ENCODE measurements at places on chromosomes 7 and 10.

- no peak for DNase-seq
Measured at GRCh38 chr7:149071641-149072437, 18.7 kb downstream of the ZNF786 start.

GRCh38 chr10:93462881-93463280, 19.3 kb downstream of the MYOF start:
- no peak for DNase-seq

DNA sequence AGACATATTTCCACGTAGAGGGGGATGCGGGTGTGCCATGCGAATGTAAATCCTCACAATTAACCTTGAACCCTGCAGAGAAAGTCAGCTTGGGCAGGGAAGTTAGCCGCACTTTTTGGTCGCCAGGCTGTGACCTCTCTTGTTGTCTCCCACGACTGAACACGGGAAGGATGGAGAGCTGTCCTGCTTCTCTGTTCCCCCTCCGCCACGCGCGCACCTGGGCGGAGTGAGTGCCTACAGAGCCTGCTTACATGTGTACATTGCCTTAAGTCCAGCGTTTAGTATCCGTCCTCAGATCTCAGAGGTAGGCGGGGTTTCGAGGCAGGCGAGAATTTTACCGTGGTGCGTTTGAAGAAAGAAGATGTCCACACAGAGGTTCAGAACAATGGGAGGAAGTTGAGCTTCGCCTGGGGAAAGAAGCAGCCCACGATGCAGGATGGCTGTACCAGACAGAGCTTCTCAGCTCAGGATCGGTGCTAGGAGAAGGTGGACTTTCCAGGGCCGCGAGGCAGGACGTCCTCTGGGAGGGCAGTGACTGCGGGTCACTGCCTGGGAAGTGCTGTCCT, 482 bp upstream of the ERCC6 start:
- DNase-seq: peak; percentile 9

DNA sequence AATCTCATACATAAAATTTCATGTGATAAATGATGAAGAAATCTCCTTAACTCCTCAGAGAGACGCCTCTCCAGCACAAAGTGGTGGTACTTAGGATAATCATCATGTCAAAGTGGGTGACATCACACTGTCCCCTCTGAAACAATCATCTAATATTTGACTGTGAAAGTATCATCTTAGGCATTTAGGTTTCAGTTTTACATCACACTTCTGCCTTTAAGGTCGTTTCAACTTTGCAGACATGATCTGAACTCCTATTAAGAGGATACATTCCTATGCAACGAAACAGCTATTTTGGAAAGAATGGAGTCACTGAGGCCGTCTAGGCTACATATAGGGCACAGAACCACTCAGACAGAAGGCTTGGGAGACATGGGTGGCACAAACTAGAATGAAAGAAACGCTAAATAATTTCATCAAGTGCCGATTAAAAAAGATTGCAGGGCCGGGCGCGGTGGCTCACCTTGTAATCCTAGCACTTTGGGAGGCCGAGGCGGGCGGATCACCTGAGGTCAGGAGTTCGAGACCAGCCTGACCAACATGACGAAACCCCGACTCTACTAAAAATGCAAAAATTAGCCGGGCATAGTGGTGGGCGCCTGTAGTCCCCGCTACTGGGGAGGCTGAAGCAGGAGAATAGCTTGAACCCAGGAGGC, 2.0 kb downstream of the VOPP1 start:
- DNase-seq: no peak

DNA sequence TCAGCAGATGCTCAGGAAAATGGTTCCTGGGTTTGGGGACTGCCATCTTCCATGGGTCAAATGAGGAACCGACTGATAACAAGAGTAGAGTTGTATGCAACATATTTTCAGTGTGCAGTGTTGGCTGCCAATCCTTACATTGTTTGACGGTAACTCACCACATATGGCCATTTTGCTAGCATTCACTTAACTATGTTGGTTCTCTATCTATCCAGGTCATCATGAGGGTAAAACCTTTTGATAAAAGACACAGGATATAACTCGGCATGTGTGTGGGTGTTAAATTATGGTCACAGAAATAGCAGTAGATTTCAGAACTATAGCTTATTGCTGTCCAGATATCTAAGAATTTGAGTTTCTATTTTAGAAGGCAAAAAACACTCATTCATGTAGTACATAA, 140.7 kb upstream of the AOAH start:
- DNase-seq: no peak

GRCh38 chr10:90798482-90798881, 59.4 kb downstream of the HTR7 start:
- DNase-seq: no peak

DNA sequence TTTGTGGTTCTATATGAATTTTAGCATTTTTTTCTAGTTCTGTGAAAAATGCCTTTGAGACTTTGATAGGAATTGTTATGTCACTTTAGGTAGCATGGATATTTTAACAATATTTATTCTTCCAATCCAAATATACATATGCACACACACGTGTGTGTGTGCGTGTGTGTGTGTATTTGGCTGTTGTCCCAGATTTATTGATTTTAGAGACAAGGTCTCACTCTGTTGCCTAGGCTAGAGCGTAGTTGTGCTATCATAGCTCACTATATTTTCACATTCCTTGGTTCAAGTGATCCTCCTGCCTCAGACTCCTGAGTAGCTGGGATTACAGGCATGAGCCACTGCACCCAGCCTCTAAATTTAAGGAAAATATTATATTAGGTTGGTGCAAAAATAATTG, 162.5 kb upstream of the TRIM24 start:
- DNase-seq: no peak

GRCh38 chr10:6297951-6298381, 95.2 kb downstream of the PFKFB3 start:
- DNase-seq: no peak

GRCh38 chr7:86320889-86321288, 322.8 kb upstream of the GRM3 start:
- DNase-seq: no peak

- DNase-seq: no peak
Measured at GRCh38 chr10:110827875-110828274, 43.9 kb upstream of the PDCD4 start.

- DNase-seq: no peak
Measured at GRCh38 chr7:14229047-14229446, 239.6 kb upstream of the ETV1 start.

DNA sequence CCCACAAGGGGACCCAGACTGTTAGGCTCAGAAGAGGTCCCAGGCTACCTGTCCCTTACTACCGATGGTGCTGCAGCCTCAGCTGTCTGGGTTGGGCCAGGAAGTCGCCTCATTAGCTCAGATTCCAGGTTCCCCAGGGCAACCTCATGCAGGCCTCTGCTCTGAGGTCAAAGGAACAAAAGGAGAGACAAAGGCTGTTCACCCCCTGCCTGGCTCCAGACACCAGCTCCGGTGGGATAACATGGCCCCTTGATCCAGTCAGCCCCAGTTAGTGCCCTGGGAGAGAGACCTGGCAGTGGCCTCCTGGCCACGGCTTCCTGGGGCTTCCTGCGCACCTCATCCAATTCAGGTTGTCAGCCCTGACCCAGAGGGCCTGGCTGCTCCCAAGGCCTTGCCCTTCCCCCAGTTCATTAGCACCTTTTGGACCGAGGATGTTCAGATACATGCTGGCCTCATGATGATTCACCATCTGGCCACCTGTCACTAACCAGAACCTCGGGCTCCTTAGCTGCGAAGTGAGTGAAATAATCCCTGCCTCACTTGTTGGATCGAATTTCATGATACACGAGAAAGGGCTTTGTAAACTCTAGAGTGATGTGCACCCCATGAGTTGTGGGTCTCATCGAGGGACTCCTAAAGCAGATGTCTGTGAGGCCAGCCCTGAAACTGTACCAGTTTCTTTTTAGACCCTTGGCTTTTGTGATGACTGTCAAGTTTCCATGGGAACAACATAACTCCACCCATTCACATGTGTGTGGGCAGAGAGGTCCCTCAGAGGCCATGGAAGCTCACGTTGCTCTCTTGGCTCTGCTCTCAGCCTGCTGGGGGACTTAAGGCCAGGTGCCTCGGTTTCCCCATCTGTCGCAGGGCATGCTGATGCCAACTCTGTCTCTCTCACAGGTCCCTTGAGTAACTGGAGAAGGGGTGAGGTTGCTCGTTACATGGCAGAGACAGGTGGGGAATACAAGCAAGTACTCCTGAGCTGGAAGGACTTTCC, 79.5 kb upstream of the PCBD1 start:
- DNase-seq: no peak

DNA sequence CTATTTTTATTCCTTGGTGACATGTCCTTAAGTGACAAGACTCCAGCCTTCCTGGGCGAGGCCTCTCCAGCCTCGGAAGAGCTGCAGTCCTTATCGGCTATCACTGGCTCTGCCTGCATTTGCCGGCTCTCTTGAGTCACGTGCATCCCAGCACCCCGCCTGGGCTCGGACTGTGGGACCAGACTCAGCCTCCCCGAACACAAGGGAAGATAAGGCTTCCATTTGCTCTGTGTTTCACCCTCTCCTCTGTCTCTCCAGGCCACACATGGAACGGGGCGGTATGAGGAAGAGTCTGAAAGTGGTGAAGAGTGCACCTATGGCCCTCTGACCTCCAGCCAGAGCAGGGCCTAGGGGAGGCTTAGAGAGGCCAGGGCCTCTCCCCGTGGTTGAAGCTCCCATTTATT, 4.7 kb downstream of the GDF2 start:
- no peak for DNase-seq

DNA sequence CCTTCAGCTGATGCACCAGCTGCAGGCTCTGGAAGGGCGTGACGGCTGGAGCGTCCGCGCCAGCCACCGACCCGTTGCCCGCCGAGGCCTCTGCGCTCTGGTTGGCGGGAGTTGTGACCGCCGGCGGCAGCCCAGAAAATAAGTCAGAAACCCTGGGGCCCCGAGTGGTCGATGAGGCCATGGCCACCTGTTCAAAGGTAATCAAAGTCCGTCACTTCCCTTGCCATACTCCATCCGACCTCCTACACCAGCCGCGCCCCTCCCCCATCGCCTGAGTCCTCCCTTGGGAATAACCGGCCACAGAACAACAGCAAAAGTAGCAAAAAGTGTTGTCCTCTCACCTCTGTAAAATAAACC, 406 bp downstream of the PRLHR start:
- DNase-seq: no peak

DNA sequence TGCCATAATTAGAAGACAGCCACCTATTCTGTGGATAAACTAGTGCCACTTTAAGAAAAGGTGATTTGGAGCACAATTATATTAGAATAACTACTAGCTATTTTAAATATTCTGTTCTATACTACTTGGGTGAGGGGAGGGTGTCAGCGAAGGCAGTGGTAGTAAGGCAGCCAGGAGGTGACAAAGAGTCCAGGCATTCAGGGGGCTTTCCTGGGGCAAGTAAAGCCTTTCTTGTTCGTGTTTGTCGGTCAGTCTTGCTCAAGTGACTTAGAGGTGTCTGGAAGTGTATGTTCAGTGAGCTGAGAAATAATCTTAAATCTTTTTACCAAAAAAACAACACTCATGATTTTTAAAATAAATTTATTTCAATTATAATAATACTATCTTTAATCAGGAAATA, 34.4 kb downstream of the ADD3 start:
- DNase-seq: no peak

GRCh38 chr7:72244826-72245398, 167.2 kb downstream of the CALN1 start:
- DNase-seq: no peak

- DNase-seq: peak; percentile 3
Measured at GRCh38 chr7:17939211-17939605, 1.1 kb downstream of the SNX13 start.

DNA sequence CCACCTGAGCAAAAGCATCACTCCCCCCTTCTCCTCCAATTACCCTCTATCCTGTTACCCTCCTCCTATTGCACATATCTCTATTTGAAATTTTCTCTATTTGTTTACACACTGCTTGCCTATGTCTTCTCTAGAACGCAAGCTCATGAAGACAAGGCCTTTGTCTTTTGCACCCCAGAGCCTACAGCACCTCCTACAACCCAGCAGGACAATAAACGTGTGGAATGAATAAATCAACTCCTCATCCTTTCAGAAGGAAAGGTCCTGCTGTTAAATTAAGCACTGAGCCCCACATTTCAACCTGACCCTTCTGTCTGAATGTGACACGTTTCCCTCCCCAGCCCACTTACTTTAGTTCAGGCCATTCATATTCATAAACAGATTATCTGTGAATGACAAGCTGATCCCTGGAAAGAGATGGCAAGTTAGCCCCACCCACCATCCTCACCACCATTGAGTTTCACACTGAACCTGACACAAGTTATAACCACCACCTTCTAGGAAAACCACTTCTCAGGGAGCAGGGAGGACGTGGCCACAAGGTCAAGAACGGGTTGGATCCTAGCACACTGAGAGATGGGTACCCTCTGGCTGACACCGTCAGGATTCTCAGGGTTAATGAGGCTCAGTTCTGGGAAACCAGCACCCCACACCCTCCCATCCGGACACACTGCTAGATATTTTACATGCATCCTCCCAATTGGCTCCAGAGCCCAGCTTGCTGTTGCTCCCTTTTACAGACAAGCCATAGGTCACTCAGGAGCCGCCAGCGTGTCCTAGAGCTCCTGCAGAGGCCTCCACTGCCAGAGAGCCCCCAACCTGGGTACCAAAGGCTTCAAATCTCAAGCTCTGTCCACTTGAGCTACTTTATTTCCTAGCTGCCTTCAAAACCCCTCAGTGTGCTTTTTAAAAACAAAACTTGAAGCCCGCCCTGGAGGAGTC, 934 bp downstream of the PRTFDC1 start:
- DNase-seq: peak; percentile 30

- DNase-seq: no peak
Measured at GRCh38 chr10:5589011-5589660, 64.4 kb downstream of the CALML3 start.

DNA sequence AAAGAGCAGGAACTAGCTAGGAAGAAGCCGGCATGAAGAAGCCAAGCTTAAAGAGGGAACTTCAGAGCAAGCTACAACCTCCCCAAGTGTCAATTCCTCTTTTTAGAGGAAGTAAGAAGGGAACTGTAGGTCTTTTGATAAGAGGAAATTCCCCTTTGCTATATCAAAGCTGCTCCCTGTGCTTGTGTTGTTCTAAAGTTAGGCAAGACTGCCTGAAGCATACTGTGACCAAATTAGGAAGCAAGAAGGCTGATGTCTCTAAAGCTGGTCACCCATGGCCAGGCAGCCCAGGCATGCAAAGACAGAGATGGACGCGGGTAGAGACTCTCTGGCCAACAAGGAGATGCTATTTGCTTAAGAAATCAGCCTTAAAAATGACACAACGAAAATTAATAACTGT, 87.9 kb downstream of the RNF216 start:
- DNase-seq: no peak

Measured in NCI-H774 (cell line).